ENCODE measurements at places on chromosomes 16 and 17. TPM values are rescaled to one million over a fixed set of nuclear protein-coding genes. Genes with fewer than 3 reads are reported as not detected.

NPB gene
- total RNA-seq, result 3.8 TPM

NPIPA7 gene
- 11.7 TPM for total RNA-seq

GPR142 gene
- total RNA-seq, result not detected

ATP6V0D1 gene
- total RNA-seq, result 69.4 TPM

KRT23 gene
- total RNA-seq, result not detected

SLC16A11 gene
- total RNA-seq, result not detected

AATK gene
- 2.3 TPM for total RNA-seq

TMEM92 gene
- total RNA-seq, result 7.3 TPM

MYH13 gene
- total RNA-seq, result not detected

Data from GM23338 (cell line).